ENCODE measurements at places on chromosomes 6 and 20.

- DNase-seq, result no peak
Measured at GRCh38 chr6:75946146-75946831, 126.2 kb downstream of the IMPG1 start.

- DNase-seq, result no peak
Measured at GRCh38 chr6:43246301-43247113, 3.2 kb downstream of the TTBK1 start.

- peak; percentile 38 for DNase-seq
Measured at GRCh38 chr6:149897015-149897697, 757 bp downstream of the RAET1E start.

DNA sequence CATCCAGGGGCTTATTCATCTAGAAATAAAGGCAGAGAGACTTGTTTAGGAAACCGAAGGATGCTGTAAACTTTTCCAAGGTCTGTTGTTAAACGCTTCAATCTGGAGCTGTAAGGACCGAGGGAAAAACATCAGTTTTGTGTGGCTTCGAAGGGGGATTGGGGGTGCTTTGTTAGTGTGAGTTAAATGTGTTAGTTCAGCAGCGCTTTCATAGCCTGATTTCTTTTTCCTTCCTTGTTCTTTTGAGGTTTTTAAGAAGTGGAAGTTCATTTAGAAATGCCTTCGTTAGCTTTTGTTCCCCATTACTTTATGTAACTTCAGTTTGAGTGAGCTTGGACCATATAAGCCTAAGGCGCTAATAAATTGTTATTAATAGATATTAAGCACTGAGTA, 1.5 kb downstream of the ANKS1A start:
- no peak for DNase-seq

GRCh38 chr20:35359335-35359950, 52.3 kb downstream of the UQCC1 start:
- no peak for DNase-seq

GRCh38 chr6:120966321-120966720, 368.0 kb downstream of the TBC1D32 start:
- DNase-seq, result no peak

DNA sequence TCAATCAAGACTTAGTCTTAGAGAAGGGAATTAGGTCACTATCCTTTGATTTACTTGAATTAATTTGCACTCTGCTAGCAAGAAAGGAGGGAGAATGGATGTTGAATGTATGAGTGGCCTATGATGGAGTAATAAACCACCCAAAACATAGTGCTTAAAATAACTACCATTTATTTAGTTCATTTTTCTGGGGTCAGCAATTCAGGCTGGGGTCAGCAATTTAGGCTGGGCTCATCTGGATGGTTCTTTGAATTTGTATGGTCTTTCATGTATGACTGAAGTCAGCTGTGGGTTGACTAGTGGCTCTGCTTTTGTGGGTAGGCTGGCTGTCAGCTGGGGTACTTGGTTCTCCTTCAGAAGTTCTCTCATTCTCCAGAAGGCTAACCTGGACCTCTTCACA, 21.0 kb upstream of the LAMA4 start:
- DNase-seq, result no peak

GRCh38 chr6:14546036-14546435, 428.5 kb downstream of the CD83 start:
- no peak for DNase-seq

GRCh38 chr20:15643713-15644112, 929.5 kb downstream of the KIF16B start:
- DNase-seq, result no peak

DNA sequence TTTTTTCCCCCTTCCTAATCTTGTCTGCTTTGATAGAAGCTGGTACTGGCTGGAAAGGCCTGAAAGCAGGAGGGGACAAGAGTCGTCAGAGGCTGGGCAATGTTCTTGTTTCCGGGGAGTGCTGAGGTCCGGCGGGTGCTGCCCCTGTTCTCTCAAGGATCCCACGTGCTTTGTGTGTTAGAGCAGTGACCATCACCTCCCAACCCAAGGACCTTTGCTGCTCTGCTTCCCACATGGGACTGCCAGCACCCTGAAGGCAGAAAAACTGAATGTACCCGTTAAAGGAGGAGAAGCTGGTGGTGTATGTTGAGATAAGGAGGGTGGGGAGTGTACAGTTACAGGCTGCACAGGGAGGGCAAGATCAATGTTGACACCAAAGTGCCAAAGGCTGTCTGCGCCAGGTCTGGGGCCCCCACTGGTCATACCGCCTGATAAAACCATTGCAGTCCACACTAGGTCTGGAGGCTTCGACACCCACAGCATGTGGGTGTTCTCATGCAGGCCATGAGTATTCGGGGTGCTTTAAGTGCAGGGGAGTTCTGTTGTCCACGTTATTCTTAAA, 15.0 kb downstream of the C20orf173 start:
- no peak for DNase-seq

DNA sequence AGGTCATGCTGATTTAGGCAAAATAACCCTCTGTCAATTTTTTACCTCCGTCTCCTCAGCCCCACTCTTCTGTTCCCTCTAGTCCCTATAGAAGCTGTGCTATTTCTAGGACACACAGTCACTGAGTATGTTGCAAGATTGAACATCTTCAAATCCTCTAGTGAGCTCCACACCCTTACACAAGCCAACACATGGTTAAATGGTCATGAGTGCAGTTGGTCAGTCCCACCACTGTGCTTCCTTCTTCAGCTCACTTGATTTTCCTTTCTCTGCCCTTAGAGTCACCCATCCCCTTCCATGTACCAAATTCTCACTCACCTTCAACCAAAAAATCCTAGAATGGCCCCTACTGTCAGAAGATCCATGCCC, 48.2 kb upstream of the F13A1 start:
- DNase-seq, result no peak

DNA sequence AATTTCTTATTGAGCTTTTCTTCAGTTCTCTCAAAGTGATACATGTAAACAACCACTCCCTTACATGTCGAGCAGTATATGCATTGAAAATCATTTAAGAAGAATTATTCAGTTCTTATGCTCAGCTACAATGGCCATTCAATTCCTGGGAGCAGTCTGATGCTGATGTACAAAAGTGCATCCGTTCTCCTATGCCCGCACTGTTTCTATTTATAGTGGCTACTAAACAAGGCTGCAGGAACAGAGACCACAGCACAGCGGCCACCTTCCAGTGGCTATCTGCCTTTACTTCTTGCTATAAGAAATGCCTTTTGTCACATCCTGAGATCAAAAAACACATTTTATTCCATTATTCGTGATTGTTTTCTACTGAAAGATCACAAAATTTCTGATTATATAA, 82.2 kb downstream of the FHL5 start:
- no peak for DNase-seq

GRCh38 chr6:159038914-159039884, 5.6 kb downstream of the TAGAP start:
- DNase-seq, result peak; percentile 6

- DNase-seq, result no peak
Measured at GRCh38 chr6:166877906-166878305, 78.4 kb downstream of the RNASET2 start.

Measured in fibroblast of skin of left biceps (primary cell).